Upper lobe of left lung (tissue), 6 donors: ENCODE measurements at places on chromosomes 3 and 15. TPM values are rescaled to one million over a fixed set of nuclear protein-coding genes. Genes with fewer than 3 reads are reported as not detected.

The GOLGA8H gene
- 7.3 TPM for total RNA-seq

The KIF7 gene
- 1.5 TPM for total RNA-seq

DNA sequence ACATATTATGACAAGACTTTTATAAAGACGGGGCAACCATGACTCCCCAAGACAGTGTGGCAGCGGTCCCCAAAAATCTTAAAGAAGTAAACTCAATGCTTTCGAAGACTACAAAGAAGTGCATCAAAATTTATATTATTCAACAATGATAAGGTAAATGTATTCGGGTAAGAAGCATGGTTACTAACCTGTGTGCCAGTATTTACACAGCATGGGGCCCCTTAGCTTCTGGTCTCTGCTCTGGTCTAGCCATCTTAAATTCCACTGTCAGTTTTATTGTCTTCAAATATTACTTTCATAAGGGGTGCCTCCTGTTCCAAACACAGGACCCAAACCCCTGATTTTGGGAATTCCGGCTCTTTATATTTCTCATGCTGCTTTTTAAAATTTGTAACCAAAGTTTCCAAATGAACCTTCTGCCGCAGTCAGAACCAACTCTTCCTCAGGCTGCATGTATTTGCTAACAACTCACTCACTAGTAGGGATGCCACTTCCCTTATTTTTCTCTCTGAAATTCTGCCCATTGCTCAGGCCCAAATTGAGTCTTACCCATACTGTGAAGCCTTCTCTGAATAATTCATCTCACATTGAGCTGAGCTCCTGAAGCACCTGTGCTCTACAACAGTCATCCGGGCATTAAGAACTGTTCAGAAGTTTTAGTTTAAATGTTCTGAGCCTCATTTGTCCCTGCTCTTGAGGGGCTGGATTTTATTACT, 1.2 kb downstream of the TTC23 start:
- no peaks in the 10 kb centered on the region for H3K36me3 ChIP-seq
- no peak for DNase-seq
- H3K27ac ChIP-seq = no peak overlapping the region

DNA sequence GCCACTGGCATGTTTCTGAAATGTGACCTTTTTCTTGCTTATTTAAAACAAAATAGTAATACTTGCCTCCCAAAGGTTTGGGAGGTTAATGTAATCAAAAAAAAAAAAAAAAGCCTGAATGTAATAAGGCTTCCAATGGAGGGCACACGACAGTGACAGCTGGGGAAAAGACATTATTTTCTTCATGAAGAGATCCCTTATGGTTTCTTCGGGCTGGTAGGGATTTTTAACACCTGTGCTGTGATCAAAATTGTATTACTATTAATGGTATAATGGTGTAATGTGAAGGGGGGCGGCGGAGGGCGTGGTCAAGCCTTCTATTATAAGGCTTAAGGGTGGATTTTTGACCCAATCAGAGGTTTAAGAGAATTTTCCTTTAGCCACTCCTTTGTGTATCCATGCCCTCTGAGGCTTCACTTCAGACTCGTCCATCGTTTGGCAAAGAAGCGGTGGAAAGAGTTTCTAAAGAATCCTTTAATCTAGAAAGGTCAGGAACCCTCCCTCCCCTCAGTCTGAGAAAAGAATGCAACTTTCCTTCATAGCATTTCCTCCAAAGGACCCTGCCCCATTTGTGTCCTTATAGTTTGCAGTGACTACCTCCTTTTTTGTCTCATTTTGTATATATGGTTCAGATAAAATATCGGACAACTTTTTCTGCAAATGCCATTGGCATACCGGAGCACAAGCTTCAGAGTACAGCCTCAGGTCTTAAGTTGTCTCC, 89.5 kb upstream of the CHD2 start:
- no peaks in the 10 kb centered on the region for H3K27me3 ChIP-seq
- peak; percentile 66 for DNase-seq
- H3K27ac ChIP-seq = peak overlapping the region; percentile 95
- H3K36me3 ChIP-seq = no peaks in the 10 kb centered on the region
- H3K4me1 ChIP-seq = peaks cover 17% of the 10 kb centered on the region

- no peak for DNase-seq
- H3K36me3 ChIP-seq = no peaks in the 10 kb centered on the region
- H3K27me3 ChIP-seq = no peaks in the 10 kb centered on the region
- H3K27ac ChIP-seq = no peak overlapping the region
Measured at GRCh38 chr3:117524890-117525289, 815.3 kb downstream of the TUSC7 start.

The ZKSCAN7 gene
- total RNA-seq = 13.6 TPM

The NME9 gene
- total RNA-seq = 16.5 TPM

- H3K4me3 ChIP-seq = no peak overlapping the region
- H3K4me1 ChIP-seq = peaks cover 9% of the 10 kb centered on the region
- peak; percentile 34 for DNase-seq
- no peak overlapping the region for H3K27ac ChIP-seq
- no peaks in the 10 kb centered on the region for H3K36me3 ChIP-seq
Measured at GRCh38 chr15:29103824-29104565, 165.6 kb downstream of the NSMCE3 start.

DNA sequence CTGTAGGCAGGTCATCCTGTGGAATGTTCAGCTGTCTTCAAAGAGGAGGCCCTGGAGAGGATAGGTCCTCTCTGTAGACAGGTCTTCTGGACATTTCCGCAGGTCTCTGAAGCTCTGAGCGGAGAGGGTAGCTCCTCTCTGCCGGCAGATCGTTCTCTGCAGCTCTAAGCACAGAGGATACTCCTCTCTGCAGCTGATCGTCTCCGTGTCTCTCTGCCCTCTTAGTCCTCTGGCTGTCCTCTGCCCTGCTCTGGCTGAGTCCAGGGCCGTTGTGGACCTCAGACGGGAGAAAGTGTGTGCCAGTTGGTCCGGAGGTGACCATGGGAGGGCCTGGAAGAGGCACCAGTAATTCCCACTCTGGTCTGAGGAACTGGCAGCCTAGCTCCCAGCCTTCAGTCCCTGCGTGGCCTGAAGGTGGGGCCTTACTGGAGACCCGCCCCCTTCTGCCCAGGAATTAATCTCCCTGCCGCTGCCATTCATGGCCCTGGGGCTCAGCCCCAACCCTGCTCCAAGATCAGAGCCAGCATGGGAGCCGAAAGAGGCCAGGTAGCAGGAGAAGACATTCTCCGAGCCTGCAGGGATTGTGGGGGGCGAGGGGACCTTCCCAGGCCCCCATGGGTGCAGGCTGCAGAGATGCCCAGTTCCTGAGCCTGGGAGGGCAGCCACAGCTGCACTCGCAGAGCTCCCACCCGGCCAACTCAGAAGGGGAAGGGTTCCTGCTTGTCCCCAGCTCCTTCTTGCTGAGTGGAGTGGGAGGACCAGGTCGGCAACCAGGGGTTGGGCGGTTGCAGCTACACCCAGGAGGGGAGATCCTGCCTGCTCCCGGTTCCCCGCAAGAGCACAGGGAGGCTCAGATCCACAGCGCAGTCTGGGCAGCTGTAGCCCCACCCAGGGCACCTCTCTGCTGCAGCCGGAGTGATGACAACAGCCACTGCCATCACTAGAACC, 488.7 kb downstream of the RSL24D1 start:
- H3K4me1 ChIP-seq = no peaks in the 10 kb centered on the region
- no peaks in the 10 kb centered on the region for H3K27me3 ChIP-seq
- H3K4me3 ChIP-seq = no peak overlapping the region
- no peak overlapping the region for H3K27ac ChIP-seq

DNA sequence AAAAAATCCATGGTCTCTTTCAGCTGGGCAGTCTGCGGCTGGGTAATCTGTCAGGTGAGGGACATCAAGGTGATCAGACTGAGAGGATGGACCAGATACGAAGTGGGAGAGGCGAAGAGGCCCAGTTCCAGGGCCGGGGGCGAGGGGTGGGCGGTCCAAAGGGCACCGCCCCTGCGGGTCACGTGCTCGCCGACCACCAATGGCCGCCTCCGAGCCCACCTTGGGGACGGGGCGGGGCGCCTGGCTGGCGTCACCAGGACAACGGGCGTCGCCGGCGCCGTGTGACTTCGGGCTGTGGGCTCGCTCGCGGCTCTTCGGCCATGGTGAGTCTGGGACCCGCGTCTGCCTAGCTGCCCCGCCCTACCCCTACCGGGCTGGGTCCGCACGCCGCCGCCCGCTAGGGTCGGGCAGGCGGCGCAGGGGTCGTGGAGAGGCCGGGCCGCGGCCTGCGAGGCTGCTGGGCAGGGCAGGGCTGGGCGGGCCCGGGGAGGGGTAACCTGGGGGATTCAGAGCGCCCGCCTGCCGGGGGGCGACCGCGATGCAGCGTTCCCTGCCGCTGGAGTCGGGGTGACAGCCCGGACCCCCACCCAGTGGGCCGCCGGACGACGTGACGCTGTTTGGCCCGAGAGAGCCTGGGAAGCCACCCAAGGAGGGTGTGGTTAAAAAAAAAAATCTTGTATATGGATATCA, at the start of gene FBXL2:
TSS of gene FBXL2 (plus strand) at position 250 of the 690 bp plus-strand sequence. CDS start at position 321, 71 bp downstream.
- peak; percentile 95 for DNase-seq
- no peaks in the 10 kb centered on the region for H3K36me3 ChIP-seq
- H3K4me1 ChIP-seq = no peaks in the 10 kb centered on the region
- H3K27ac ChIP-seq = no peak within 1 kb of the TSS

The C15orf62 gene
- 1.5 TPM for total RNA-seq

- no peaks in the 10 kb centered on the region for H3K27me3 ChIP-seq
- no peak overlapping the region for H3K4me3 ChIP-seq
Measured at GRCh38 chr3:181105646-181106045, 116.1 kb upstream of the DNAJC19 start.

DNA sequence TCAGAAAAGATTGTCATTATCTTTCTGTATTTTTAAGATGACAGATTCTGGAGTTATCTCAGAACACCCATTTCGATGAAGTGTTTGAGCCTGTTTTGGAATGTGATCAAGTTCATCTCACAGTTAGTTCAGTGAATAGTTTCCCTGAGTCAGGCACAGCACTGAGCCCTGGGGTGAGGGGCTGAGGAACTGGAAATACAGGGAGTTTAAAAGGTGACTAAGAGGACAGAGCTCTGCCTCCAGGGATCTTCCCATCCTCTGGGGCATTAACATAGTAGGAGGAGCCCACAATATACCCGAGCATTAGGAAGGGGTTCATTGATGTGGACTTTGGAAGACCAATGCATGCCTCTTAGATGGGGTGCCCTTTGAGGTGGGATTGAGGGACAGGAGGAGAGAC, 355.1 kb downstream of the CLSTN2 start:
- no peak for DNase-seq
- no peak overlapping the region for H3K4me3 ChIP-seq
- H3K4me1 ChIP-seq = no peaks in the 10 kb centered on the region
- no peak overlapping the region for H3K27ac ChIP-seq
- H3K27me3 ChIP-seq = no peaks in the 10 kb centered on the region
